ENCODE measurements at places on chromosomes 7 and 10. TPM values are rescaled to one million over a fixed set of nuclear protein-coding genes. Genes with fewer than 3 reads are reported as not detected.

GRCh38 chr7:128447941-128448564 lies 7.6 kb upstream of the HILPDA start:
- no peaks in the 10 kb centered on the region for H3K36me3 ChIP-seq
- H3K27me3 ChIP-seq = peaks cover 6% of the 10 kb centered on the region
- no peak for DNase-seq

DNA sequence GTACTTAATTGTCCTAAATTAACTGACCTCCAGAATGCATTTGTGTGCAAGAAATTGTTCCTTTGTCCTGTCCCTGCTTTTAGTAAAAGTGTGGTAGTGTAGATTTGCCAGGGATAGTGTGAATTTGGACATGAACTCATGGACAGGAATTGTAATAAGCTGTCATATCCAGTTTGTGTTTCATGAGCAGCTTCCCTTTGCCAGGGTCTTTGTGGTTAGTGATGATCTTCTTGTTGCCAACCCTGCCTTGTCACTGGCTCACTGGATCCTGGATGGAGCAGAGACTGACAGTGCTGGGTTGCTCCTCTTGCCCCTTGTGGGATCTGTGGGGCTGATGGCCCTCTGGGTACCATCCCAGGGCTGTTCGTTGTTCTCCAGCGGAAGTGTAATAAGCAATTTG lies 110.1 kb downstream of the CCNY start:
- peaks cover 21% of the 10 kb centered on the region for H3K36me3 ChIP-seq
- no peak overlapping the region for H3K4me3 ChIP-seq
- no peaks in the 10 kb centered on the region for H3K27me3 ChIP-seq
- H3K4me1 ChIP-seq = peaks cover 60% of the 10 kb centered on the region
- DNase-seq = no peak

GRCh38 chr10:129963641-129964501 lies at the start of gene EBF3:
Gene EBF3, minus strand, starts transcription at chr10:129964274. Its CDS starts 506 bp downstream, at chr10:129963768.
- peak within 1 kb of the TSS; percentile 72 for H3K4me3 ChIP-seq
- H3K4me1 ChIP-seq = peaks cover 8% of the 10 kb centered on the region
- H3K36me3 ChIP-seq = peaks cover 10% of the 10 kb centered on the region
- H3K27ac ChIP-seq = peak within 1 kb of the TSS; percentile 66
- peak; percentile 81 for DNase-seq
- peaks cover 57% of the 10 kb centered on the region for H3K27me3 ChIP-seq

GRCh38 chr10:3654496-3654895 lies 130.5 kb downstream of the KLF6 start:
- no peak overlapping the region for H3K4me3 ChIP-seq
- H3K36me3 ChIP-seq = no peaks in the 10 kb centered on the region
- H3K27me3 ChIP-seq = peaks cover 23% of the 10 kb centered on the region
- no peak for DNase-seq

DNA sequence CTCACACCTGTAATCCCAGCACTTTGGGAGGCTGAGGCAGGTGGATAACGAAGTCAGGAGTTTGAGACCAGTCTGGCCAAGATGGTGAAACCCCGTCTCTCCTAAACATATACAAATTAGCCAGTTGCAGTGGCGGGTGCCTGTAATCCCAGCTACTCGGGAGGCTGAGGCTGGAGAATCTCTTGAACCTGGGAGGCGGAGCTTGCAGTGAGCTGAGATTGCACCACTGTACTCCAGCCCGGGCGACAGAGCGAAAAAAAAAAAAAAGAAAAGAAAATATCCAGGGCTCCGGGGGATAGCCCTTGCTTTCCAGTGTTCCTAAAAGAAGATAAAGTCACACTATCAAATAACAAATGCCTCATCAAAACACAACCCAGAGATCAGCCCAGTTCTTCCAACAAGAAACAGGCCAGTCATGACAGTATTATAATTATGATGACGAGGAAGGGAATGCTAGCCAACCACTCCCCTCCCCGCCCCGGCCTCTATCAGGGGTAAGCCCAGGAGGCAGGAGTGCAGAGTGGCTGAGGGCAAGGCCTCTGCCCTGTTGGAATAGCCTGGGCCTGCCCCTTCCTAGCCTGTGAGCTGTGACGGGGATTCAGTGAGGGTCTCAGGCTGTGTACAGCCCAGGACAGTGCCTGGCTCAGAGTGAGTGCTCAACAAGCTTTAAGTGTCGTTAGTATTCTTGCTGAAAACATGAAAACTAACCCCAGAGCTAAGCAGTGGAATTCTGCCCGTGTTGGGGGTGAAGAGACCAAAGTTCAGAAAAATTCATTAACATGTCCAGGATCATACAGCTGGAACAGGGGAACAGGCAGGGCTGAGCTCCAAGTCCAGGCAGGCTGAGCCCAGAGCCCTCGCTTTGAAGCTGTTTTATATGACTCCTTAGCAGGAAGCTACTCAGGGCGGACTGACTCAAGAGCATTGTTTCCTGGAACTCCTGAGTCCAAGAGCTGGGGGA lies 54.3 kb downstream of the FAM241B start:
- no peak overlapping the region for H3K4me3 ChIP-seq
- peaks cover 7% of the 10 kb centered on the region for H3K27me3 ChIP-seq
- no peaks in the 10 kb centered on the region for H3K36me3 ChIP-seq
- DNase-seq = no peak
- no peaks in the 10 kb centered on the region for H3K4me1 ChIP-seq

- peaks cover 5% of the 10 kb centered on the region for H3K4me1 ChIP-seq
- DNase-seq = no peak
- no peaks in the 10 kb centered on the region for H3K27me3 ChIP-seq
- H3K4me3 ChIP-seq = no peak overlapping the region
Observed at GRCh38 chr10:103923502-103923901, 5.5 kb upstream of the STN1 start.

- no peak for DNase-seq
- H3K4me3 ChIP-seq = no peak overlapping the region
- H3K4me1 ChIP-seq = peaks cover 15% of the 10 kb centered on the region
- no peaks in the 10 kb centered on the region for H3K36me3 ChIP-seq
- H3K27me3 ChIP-seq = peaks cover 40% of the 10 kb centered on the region
Observed at GRCh38 chr7:96833676-96834453, 124.2 kb upstream of the SEM1 start.

DNA sequence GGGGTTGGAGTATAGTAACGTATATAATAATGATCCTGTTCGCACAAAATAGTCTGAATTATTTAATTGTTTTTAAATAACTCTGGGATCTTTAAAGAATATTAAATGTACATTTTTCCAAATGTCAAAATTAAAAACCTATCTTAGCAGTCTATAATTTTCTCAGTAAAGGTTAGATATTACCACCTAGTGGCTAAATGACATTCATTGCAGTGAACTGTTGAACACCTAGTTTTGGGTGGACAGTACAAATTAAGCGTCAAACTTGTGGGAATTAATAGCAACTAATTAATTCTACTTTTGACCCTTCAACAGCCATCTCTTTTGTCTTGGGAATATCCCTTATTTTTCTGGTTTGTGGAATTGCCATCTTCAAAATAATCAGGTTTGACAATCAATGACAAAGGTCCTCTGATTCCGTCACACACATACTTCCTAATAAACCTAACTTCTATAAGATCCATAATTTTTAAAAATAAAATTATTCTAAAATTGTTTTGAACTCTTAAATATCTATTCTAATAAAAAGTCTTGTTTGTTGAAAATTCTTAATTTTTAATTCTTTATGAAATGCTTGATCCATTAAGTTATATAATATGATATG lies 165.7 kb downstream of the SEMA3D start:
- no peak overlapping the region for H3K4me3 ChIP-seq
- H3K27ac ChIP-seq = no peak overlapping the region
- H3K36me3 ChIP-seq = no peaks in the 10 kb centered on the region
- no peak for DNase-seq
- no peaks in the 10 kb centered on the region for H3K4me1 ChIP-seq
- no peaks in the 10 kb centered on the region for H3K27me3 ChIP-seq

- peaks cover 45% of the 10 kb centered on the region for H3K36me3 ChIP-seq
- H3K27me3 ChIP-seq = no peaks in the 10 kb centered on the region
- H3K4me1 ChIP-seq = peaks cover 16% of the 10 kb centered on the region
- no peak overlapping the region for H3K27ac ChIP-seq
Observed at GRCh38 chr10:114167985-114168384, 6.0 kb downstream of the CCDC186 start.

DNA sequence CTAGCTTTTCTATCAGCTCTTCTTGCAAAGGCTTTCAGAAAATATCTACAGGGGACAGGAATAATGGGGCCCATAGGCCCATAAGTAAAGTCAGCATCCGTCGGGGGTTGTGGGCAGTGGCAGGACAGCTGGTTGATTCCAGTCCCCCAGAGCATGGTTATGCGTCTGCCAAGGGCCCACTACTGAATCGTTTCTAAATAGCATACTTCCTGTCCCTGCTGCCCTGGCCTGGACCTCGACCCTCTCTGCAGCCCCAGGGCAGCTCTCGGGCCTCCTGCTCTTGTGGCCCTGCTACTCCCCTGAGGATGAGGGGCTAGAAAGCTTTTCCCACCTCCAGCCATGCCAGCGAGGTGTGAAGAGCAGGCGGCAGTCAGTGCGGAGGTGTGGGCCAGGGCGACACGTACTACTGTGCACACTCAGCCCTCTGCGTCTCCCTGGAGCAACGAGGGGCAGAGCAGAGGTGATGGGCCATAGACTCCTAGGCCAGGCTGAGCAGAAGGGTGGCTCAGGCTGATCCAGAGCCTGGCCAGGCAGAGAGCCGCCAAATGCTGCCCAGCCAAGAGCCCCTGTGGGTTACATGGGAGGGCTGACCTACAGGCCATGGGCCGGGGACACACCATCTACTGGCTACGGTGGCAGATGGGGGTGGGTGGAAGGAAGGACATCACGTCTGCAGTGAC lies 4.7 kb upstream of the OPN4 start:
- no peak overlapping the region for H3K4me3 ChIP-seq
- no peak for DNase-seq
- no peak overlapping the region for H3K27ac ChIP-seq
- no peaks in the 10 kb centered on the region for H3K27me3 ChIP-seq
- H3K4me1 ChIP-seq = no peaks in the 10 kb centered on the region

The SORCS1 gene
- total RNA-seq = not detected

The PRKG1 gene
- total RNA-seq = not detected

The GRID2IP gene
- total RNA-seq = not detected

The ZDHHC4 gene
- total RNA-seq = 28.3 TPM

The LRRD1 gene
- total RNA-seq = not detected

Measured in activated CD4-positive, alpha-beta T cell treated with anti-CD3 and anti-CD28 coated beads, Interleukin-2, amount 10 ng/mL, durations not matched to agents 24 days and 14 days (primary cell).